ENCODE measurements at places on chromosomes 6 and 20.

GRCh38 chr6:110181131-110182030 is 1.2 kb downstream of the CDC40 start:
- no peak for DNase-seq

DNA sequence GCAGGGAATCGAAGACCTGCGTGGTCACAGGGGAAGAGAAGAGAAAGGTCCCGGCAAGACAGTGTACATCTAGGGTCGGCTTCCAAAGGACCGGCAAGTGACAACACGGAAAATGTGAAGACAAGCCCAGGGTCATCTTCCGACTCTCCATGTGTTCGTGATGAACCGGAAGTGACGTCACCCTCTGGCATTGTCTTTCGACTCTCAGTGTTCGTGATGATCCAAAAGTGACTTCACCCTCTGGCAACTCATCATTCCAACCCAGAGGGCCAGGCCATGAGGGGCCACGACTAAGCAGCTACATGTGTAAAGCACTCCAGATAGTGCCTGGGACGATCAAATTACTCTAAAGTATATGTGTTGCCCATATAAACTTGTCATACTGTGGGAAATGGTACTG is 290.8 kb downstream of the THBS2 start:
- DNase-seq: no peak

GRCh38 chr6:31762356-31762755 is at the start of gene SAPCD1:
Gene SAPCD1, plus strand, starts transcription at chr6:31762656. Its CDS starts 399 bp downstream, at chr6:31763055.
- no peak for DNase-seq

GRCh38 chr6:135506270-135506997 is 8.9 kb upstream of the AHI1 start:
- no peak for DNase-seq

- DNase-seq: no peak
These were observed 7.7 kb upstream of the KLHL31 start for GRCh38 chr6:53673162-53673727.
